ENCODE measurements at places on chromosomes 12 and 14.

DNA sequence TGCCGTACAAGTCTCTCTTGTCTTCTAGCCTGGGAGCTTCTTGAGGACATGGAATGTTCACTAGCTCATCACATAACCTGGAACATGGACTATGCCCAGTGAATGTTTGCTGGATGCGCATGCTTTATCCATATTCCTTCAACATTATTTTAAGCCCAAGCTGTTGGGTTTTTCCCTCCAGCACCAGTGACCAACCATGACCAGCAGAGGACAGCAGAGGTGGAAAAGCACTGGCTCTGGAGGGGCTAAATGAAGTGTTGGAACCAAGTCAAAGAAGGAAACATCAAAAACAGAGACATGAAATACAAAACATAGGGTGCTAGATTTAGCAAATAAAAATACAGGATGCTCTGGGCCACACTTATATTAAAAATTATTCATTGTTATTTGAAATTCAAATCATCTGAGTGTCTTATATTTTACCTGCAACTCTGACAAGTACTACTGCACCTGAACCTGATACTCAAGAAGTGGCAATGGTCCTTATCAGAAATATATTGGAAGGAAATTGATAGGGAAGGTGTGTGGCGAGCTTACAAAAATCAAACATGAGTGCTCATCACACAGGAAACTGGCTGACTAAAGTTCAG, 23.1 kb upstream of the HELB start:
- DNase-seq = no peak

GRCh38 chr14:23296012-23296777, 6.5 kb downstream of the PPP1R3E start:
- no peak for DNase-seq

- no peak for DNase-seq
Observed at GRCh38 chr12:4302881-4303280, 18.1 kb upstream of the TIGAR start.

DNA sequence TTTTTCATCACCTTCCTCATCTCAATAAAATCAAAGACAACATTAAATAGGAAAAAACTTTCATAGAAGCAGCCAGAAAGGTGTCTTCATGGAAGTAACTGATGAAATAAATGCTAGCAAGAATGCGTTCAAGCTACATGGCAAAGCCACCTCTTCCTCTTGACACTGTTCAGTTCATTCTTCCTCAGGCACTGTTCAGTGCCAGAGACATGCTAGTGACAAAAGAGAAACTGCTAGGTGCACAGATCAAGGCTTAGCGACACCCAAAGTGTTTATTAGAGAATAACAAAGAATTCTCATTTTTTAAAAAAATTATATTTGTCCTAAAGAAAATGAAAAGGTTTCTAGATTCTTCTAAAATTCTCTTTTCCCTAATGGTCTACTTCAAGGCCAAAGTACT, 7.2 kb downstream of the SLC11A2 start:
- DNase-seq = no peak

DNA sequence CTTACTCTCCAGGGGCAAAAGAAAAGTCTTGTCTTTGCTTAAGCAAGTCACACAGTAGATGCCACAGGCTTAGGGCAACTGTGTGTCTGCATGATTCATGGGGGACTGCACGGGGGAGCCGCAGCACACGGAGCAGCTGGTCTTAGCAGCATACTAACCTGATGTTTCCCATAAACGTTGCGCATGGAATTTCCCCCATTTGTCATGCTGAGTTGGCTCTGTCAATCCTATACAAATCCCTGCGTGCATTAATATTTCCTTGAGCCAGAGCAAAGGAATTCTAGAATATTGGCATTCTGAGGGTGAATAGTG, 71.2 kb downstream of the SAMD4A start:
- DNase-seq = no peak

DNA sequence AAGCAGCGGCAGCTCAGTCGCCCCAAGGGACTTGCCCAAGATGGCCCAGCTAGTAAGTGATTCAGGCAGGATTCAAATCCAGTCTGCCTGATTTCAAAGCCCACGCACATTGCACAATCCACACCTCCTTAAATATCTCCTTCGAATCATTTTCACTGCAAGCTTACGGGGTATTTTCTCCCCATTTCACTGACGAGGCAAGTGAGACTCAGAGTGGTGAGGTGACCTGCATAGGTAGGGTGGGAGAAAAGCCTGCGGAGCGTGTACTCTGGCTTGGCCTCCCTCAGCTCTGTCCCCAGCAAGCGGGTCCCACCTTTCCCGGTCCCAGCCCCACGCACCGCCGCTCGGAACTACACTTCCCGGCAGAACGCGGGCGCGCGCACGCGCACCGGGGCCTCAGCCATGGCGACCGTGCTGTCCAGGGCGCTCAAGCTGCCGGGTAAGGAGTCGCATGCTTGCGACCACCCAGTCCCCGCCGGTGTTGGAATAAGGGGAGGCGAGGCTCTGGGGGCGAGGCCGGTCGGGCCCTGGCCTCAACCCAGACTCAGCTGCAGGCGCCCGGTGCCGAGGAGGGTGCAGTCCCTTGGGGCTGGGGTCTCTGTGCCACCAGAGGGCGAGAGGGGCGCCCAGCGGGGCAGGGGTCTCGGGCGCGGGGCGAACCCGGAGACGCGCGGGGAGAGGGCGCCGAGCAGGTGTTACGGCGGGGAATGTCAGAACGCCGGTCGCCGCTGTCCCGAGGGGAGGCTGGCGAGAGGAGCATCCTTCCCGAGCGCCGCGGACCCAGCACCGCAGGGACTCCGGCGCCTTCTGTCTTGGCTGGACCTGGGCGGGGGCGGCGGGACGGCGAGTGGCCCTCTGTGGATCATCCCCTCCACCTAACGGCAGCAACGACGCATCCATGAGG, at the start of gene FAM234B:
FAM234B (plus strand) TSS at position 380 of the 904 bp plus-strand sequence; CDS start at position 403, 23 bp downstream.
- DNase-seq = peak; percentile 87

DNA sequence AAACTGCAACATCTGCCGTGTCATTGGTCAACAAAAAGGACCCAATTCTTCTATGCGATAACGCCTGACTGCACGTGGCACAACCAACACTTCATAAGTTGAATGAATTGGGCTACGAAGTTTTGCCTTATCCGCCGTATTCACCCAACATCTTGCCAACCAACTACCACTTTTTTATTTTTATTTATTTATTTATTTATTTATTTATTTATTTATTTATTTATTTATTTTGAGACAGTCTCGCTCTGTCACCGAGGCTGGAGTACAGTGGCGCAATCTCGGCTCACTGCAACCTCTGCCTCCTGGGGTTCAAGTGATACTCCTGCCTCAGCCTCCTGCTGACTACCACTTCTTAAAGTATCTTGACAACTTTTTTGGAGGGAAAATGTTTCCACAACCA, 127.4 kb downstream of the RASSF9 start:
- no peak for DNase-seq
